ENCODE measurements at places on chromosomes 13 and 19.

- no peak for DNase-seq
Measured at GRCh38 chr13:73366241-73366640, 307.4 kb downstream of the KLF5 start.

GRCh38 chr13:23593148-23593547 is 22.9 kb downstream of the TNFRSF19 start:
- DNase-seq, result no peak

GRCh38 chr19:53019684-53020083 is 6.0 kb downstream of the ERVV-1 start:
- no peak for DNase-seq

GRCh38 chr19:22144394-22144793 is 52.4 kb downstream of the ZNF676 start:
- DNase-seq, result no peak

GRCh38 chr19:38134540-38135149 is 89.4 kb downstream of the DPF1 start:
- no peak for DNase-seq

DNA sequence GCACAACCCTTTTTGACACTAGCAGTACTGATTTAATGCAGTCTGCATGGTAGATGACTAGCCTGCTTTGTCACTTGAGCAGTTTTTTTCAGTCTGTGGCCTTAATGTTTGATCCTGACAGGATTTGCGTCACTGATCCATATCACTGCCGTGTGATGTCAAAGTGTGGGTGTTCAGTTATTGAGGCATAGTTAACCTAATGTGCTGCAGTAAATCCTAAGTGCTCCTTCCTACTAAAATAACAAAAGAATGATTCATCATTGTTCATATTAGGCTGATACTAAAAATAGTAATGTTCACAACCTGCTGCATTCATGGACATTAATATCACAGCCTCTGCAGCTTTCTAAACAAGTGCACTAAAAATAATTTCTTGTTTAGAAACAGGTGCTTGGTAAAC is 121.9 kb upstream of the MLNR start:
- no peak for DNase-seq

DNA sequence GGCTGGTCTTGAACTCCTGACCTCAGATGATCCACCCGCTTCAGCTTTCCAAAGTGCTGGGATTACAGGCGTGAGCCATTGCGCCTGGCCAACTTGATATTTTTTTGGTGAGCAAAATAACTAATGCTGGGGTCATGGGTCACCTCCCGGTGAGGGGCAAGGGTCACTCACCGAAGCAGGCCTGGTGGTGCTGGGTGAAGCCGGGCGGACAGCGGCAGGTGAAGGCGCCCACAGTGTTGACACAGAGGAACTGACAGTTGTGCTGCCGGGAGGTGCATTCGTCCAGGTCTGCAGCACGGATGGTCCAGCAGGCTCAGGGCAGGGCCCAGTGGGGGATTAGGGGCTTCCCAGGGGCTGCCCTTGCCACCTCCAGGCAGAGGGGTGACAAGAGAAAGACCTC is 28.3 kb downstream of the CCL25 start:
- DNase-seq, result no peak

- DNase-seq, result no peak
Measured at GRCh38 chr13:75806117-75806516, 170.0 kb downstream of the LMO7 start.

DNA sequence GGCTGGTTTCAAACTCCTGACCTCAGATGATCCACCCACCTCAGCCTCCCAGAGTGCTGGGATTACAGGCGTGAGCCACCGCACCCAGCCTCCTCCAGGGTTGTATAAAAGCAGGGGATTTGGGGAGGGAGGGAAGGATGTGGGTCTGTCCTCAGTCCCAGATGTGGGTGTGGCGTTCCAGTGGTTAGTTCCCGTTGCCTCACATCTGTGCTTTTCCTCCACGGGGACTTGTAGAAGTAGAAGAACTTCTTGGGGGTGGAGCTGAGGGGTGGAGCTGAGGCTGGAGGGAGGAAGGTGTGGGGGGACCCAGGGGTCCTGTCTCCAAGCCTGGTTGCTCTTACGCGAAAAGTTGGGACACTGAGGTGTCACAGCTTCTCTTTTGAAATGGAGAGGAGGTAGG is 514 bp upstream of the MCEMP1 start:
- no peak for DNase-seq
